Activated CD4-positive, alpha-beta memory T cell treated with anti-CD3 and anti-CD28 coated beads for 36 hours (primary cell): ENCODE measurements at places on chromosomes 6 and 20.

DNA sequence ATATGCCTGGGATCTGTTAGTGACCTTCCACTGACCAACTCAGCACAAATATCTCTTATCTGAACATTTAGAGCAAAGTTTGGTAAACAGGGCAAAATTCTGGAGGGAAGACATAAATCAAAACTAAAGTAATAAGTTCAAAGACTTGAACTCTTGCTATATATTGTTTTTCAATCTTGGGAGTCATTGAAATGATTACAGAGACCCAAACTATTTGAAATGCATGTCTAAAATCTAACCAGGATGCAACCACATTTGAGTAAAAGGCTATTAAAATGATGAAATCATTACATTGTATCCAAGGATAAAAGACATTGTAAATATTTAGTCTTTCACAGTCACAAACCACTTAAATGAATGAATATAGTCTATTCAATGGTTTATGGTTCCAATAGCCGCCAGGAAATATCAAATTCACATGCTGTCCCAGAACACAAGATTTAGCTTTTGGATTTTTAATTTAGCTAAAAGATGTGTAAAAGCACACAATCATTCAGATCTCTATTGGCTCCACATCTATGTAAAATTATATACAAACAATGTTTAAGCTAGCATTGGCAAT, 256.6 kb upstream of the EPHA7 start:
- no peak overlapping the region for H3K27ac ChIP-seq
- H3K4me3 ChIP-seq = no peak overlapping the region
- no peaks in the 10 kb centered on the region for H3K27me3 ChIP-seq
- DNase-seq = no peak
- H3K36me3 ChIP-seq = no peaks in the 10 kb centered on the region

GRCh38 chr20:47356220-47356525, 326 bp downstream of the ZMYND8 start:
- H3K4me3 ChIP-seq = peak overlapping the region; percentile 96
- no peak for DNase-seq
- no peaks in the 10 kb centered on the region for H3K27me3 ChIP-seq
- peaks cover 35% of the 10 kb centered on the region for H3K4me1 ChIP-seq

- no peak overlapping the region for H3K4me3 ChIP-seq
- no peaks in the 10 kb centered on the region for H3K36me3 ChIP-seq
- H3K4me1 ChIP-seq = no peaks in the 10 kb centered on the region
- DNase-seq = no peak
- peaks cover 16% of the 10 kb centered on the region for H3K27me3 ChIP-seq
Observed at GRCh38 chr6:148328876-148329555, 13.6 kb upstream of the SASH1 start.

- H3K4me3 ChIP-seq = no peak overlapping the region
- no peak overlapping the region for H3K27ac ChIP-seq
- peaks cover 48% of the 10 kb centered on the region for H3K4me1 ChIP-seq
- H3K27me3 ChIP-seq = no peaks in the 10 kb centered on the region
- no peak for DNase-seq
Observed at GRCh38 chr20:51446230-51446629, 96.3 kb downstream of the NFATC2 start.

DNA sequence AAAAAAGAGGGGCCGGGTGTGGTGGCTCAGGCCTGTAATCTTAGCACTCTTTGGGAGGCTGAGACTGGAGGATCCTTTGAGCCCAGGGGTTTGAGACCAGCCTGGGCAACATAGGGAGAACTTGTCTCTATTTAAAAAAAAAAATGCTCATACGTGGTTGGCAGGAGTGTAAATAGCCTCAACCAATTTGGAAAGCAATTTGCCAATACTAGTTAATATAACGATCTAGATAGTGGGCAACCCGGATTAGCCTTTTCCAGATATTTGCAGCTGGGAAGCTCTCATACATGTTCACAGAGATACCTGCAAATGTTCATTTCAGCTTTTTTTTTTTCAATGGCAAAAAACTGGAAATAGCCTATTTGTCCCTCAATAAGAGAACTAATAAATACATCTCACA, 39.0 kb upstream of the SLC23A2 start:
- peaks cover 6% of the 10 kb centered on the region for H3K4me1 ChIP-seq
- no peak for DNase-seq
- H3K36me3 ChIP-seq = no peaks in the 10 kb centered on the region
- H3K4me3 ChIP-seq = no peak overlapping the region

DNA sequence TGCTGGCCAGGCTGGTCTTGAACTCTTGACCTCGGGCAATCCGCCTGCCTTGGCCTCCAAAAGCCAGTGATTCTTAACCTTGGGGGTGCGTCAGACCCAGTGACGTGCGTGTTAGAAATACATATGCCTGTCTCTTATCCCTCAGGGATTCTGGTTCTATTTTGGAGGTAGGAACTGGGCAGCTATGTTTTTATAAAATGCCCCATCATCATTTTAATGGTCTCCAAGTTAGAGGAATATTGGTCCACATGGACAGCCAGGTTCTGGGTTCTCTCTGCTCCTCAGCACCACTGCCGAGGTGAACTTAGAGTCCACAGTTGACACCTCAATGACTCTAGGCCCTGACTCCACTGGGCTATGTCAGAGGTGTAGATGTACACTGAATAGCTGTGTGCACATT, 352.7 kb downstream of the SMOC2 start:
- H3K4me1 ChIP-seq = no peaks in the 10 kb centered on the region
- no peak overlapping the region for H3K27ac ChIP-seq
- no peaks in the 10 kb centered on the region for H3K36me3 ChIP-seq
- no peak overlapping the region for H3K4me3 ChIP-seq
- no peak for DNase-seq

DNA sequence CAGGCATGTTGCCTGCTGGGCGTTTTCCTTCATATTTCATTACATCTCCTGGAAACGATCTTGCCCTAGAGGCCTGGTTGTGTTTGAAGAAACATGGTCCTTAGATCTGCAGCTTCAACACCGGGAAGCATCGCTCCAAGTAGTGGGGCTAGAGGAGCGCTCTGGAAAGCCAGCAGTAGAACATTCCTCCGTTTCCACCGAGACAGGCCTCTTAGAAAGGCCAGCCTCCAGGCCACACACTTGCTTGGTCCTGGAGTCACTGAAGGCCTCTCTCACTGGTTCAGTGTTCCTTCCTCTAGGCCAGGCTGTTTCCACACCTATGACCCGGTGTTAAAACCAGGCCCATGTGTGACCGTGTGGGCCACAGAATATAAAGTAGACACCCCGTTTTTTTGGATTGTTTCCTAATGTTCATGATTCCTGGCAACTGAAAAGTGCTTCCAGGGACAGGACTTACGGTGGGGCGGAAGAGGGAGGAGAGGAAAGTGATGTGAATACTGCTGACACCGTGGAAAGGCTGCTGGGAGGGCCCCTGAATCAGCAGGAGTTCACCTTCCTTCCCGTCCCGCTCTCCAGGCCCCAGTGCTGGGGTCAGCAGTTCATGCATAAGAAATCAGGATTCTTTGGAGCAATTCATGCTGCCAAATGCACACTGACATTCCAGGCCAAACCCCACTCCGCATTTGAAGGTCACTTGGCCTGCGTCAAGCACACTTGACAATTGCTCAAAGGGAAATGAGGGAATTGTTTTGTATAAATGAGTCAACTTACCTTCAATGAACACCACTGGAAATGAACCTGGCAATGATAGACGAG, 83.8 kb downstream of the IYD start:
- no peaks in the 10 kb centered on the region for H3K36me3 ChIP-seq
- H3K4me1 ChIP-seq = no peaks in the 10 kb centered on the region
- peaks cover 5% of the 10 kb centered on the region for H3K27me3 ChIP-seq
- no peak overlapping the region for H3K4me3 ChIP-seq
- no peak overlapping the region for H3K27ac ChIP-seq

- no peaks in the 10 kb centered on the region for H3K27me3 ChIP-seq
Observed at GRCh38 chr20:7608250-7608649, 332.0 kb downstream of the HAO1 start.

DNA sequence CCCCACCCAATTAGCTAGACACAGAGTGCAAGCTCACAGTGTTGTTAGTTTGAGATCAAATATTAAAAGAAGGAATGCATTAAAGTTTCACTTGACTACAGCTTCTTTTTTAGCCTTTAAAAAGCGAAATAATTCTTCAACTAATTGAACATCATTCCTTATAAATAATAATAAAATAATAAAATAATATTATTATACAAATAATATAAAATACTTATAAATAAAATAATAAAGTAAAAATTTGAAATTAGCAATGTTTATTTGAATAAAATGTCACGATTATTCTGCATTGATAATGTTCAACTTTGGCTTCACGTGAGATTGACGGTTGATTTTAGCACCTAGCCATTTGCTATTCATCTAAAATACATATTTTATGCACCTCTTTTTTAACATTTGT, 819.3 kb downstream of the FRK start:
- DNase-seq = no peak
- H3K27me3 ChIP-seq = no peaks in the 10 kb centered on the region
- H3K4me3 ChIP-seq = no peak overlapping the region
- H3K36me3 ChIP-seq = no peaks in the 10 kb centered on the region
- H3K4me1 ChIP-seq = no peaks in the 10 kb centered on the region

DNA sequence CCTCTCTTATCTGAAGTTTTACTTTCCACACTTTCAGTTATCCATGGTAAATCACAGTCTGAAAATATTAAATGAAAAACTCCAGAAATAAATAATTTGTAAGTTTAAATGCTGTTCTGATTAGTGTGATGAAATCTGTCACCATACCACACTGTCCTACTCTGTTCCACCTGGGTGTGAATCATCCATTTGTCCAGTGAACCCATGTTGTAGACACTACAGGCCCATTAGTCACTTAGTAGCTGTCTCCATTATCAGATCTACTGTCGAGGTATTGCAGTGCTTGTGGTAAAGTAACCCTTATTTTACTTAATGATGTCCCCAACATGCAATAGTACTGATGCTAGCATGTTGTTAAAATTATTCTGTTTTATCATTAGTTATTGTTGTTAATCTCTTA, 29.2 kb upstream of the MMS22L start:
- no peak for DNase-seq
- H3K4me1 ChIP-seq = no peaks in the 10 kb centered on the region
- H3K27me3 ChIP-seq = peaks cover 1% of the 10 kb centered on the region
- H3K36me3 ChIP-seq = no peaks in the 10 kb centered on the region
- H3K4me3 ChIP-seq = no peak overlapping the region

DNA sequence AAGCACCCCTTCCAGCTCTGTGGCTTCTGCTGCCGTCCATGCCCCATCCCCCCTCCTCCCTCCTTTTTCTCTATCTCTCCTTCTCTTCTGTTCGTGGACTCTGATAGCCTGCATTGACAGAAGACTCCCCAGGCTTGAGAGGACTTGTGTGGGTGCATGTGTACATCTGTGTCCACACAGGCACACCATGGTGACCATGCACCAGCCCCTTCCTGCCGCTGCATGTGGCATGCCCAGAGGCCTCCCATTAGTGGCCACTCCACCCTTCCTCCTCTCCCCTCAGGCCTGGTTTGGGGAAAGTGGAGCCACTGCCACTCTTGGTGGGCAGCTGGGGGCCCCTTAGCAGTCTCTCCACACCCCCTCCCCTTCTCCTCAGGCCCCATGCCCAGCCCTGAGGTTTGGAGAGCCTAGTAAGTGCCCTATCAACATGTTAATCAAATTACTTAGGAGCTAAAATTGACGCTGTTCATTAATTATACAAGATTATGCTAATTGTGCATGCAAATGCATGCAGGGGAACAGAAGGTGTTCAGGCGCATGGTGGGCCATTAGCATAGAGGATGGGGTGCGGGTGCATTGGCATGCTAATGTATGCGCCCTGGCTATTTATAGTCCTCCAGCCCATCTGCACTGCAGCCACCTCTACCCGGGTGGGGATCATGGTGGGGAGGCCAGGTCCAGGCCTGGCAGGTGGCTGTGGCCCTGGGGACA, 45.9 kb downstream of the EBF4 start:
- H3K27ac ChIP-seq = no peak overlapping the region
- peaks cover 1% of the 10 kb centered on the region for H3K36me3 ChIP-seq
- H3K4me1 ChIP-seq = peaks cover 37% of the 10 kb centered on the region
- H3K4me3 ChIP-seq = no peak overlapping the region

GRCh38 chr20:45345104-45345936, 2.9 kb downstream of the SDC4 start:
- H3K36me3 ChIP-seq = peaks cover 24% of the 10 kb centered on the region
- H3K4me1 ChIP-seq = peaks cover 48% of the 10 kb centered on the region
- DNase-seq = no peak
- H3K4me3 ChIP-seq = peak overlapping the region; percentile 32
- no peak overlapping the region for H3K27ac ChIP-seq

DNA sequence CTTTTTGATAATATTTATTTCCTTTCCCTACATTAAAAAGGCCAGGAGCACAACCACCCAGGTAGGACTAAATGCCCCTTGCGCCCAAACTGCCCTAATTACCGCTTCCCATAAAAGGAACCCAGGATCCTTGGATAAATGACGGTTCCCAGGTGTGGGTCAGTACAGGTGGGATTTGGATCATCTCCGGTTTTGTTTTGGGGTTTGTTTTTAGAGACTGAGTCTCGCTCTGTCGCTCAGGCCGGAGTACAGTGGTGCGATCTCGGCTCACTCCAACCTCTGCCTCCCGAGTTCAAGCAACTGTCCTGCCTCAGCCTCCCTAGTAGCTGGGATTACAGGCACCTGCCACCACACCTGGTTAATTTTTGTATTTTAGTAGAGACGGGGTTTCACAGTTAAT, 28.4 kb downstream of the ZNF217 start:
- no peak for DNase-seq
- peaks cover 9% of the 10 kb centered on the region for H3K4me1 ChIP-seq
- H3K36me3 ChIP-seq = peaks cover 21% of the 10 kb centered on the region
- no peak overlapping the region for H3K4me3 ChIP-seq
- H3K27me3 ChIP-seq = no peaks in the 10 kb centered on the region
- no peak overlapping the region for H3K27ac ChIP-seq

- no peaks in the 10 kb centered on the region for H3K36me3 ChIP-seq
- H3K27ac ChIP-seq = no peak overlapping the region
- no peak overlapping the region for H3K4me3 ChIP-seq
- no peak for DNase-seq
- no peaks in the 10 kb centered on the region for H3K4me1 ChIP-seq
- H3K27me3 ChIP-seq = no peaks in the 10 kb centered on the region
Observed at GRCh38 chr6:54206510-54206909, 95.3 kb downstream of the MLIP start.

- no peaks in the 10 kb centered on the region for H3K27me3 ChIP-seq
- no peak overlapping the region for H3K4me3 ChIP-seq
- DNase-seq = no peak
- no peaks in the 10 kb centered on the region for H3K4me1 ChIP-seq
- H3K27ac ChIP-seq = no peak overlapping the region
Observed at GRCh38 chr6:129030215-129030614, 147.3 kb downstream of the LAMA2 start.

DNA sequence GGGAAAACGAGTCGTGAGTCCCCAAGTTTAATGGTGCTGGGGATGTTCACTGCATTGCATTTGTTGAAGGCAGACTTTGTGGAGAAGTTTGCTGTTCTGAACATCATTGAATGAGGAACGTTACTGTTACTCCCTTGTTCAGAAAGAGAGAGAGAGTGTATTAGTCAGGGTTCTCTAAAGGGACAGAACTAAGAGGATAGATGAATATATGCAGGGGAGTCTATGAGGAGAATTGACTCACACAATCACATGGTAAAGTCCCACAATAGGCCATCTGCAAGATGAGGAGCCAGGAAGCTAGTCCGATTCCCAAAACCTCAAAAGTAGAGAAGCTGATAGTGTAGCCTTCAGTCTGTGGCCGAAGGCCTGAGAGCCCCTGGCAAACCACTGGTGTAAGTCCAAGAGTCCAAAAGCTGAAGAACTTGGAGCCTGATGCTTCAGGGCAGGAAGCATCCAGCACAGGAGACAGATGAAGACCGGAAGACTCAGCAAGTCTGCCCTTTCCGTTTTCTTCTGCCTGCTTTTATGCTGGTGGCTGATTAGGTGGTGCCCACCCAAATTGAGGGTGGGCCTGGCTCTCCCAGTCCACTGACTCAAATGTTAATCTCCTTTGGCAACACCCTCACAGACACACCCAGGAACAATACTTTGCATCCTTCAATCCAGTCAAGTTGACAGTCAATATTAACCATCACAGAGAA, 223.5 kb upstream of the PCSK2 start:
- DNase-seq = no peak
- H3K4me3 ChIP-seq = no peak overlapping the region
- no peak overlapping the region for H3K27ac ChIP-seq
- no peaks in the 10 kb centered on the region for H3K4me1 ChIP-seq
